ENCODE measurements at places on chromosomes 5 and 9.

GRCh38 chr5:56910210-56910965 is 992 bp downstream of the SETD9 start:
- no peak for DNase-seq

DNA sequence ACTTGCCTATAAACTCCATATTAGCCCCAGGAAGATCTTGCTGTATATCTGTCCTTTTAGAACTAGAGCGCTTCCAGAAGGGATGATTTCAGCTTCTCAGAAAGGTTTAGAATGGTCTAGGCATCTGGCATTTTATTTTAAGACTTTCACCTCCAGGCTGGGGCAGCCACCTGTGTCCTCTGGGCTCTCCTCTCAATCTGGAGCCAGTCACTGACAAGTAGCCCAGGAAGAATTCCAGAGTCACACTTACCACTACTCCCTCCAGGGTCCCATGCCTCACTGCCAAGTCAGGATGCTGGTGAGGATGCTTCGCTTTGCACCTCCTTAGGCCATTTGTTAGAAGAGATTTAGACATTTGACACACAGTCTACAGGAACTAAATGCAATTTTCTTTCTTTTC is 20.8 kb downstream of the B4GALT1 start:
- no peak for DNase-seq

- DNase-seq, result no peak
These were observed 395.2 kb upstream of the ZNF462 start for GRCh38 chr9:106467865-106468164.

DNA sequence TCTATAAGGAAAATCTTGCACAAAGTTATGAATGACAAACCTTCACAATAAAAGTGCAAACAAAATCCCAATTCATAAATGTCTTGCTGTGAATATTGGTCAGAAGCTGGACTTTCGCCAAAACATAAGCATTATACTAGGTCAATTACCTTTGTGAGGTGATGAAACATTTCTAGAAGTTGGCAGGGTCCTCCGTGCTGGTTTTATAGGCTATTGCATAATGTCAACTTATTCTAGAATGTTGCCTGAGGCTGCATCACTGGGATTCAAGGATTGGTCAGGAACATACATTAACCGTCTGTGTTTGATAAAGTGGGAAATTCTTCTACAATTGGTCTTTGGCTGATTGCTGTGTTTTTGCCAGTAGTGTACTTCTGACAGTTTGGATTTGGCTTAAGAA is 49.8 kb upstream of the PALM2AKAP2 start:
- DNase-seq, result no peak

- no peak for DNase-seq
These were observed at the start of gene F2RL2 for GRCh38 chr5:76622973-76623596. TSS of gene F2RL2 (minus strand) at chr5:76623403. CDS start at chr5:76623230, 173 bp downstream.

DNA sequence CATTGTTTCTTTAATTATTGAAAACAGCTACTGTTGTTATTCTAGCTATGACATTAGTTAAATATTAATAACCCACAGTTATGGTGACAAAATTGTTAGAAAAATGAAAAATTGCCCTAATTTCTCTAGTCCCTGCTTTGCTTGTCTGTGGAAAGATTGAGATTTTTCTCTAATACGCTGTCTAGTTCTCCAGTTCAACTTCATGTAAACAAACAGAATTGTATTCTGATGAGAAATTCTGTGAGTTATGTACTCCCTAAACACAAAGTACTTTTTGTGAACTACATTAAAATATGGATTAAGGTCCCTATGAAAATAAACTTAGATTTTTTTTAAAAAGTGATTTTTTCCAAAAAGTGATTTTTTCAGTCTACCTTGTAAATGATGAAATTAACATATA is 8.7 kb downstream of the SLF1 start:
- DNase-seq, result no peak

GRCh38 chr5:95904827-95905226 is 56.8 kb downstream of the ELL2 start:
- no peak for DNase-seq

- DNase-seq, result no peak
These were observed 33.7 kb downstream of the MCTP1 start for GRCh38 chr5:95251185-95251584.

- no peak for DNase-seq
These were observed 2.0 kb upstream of the ARHGEF28 start for GRCh38 chr5:73623901-73624404.

- DNase-seq, result no peak
These were observed 61.4 kb downstream of the SLC44A1 start for GRCh38 chr9:105305856-105306255.

DNA sequence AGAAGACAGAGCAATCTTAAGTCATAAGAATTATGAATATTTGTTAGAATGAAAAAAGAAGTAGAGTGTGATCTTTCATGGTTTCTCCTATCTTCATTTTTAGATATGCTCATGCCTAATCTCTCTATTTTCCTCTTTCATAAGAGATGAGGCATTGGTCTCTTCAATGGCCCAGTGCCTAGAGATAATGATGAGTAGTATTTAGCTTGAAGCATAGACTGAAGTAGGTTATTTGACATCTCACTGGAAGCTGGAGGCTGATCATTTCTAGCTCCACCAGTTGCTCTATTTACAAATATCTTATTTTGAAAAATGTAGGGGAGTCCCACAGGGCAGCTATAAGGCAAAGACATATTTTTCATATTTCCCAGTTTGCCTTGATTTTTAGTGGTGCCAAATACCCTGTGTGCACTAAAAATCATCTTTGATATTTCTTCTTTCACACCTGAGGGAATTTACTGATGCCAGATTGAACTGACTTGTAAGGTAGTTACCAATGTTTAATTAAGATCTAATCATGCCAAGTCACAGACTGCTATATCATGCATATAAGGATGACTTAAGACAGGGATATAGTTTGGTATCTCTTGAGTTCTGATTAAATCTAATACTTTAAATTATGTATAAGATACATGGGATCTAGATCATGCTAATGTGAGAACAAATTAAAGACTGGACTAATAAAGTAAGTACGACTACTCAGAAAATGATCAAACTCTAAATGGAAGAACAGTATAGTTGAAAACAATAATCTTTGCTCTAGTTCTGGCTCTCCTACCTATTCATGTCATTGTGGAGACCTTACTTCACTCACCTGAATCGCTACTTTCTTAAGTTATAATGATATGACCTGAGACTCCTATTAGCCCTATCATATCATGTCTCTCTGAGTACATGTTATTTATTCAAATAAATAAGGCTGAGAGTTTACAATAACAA is 108.2 kb upstream of the IFNE start:
- no peak for DNase-seq

- no peak for DNase-seq
These were observed 343.2 kb downstream of the DMAC1 start for GRCh38 chr9:7456377-7456776.

DNA sequence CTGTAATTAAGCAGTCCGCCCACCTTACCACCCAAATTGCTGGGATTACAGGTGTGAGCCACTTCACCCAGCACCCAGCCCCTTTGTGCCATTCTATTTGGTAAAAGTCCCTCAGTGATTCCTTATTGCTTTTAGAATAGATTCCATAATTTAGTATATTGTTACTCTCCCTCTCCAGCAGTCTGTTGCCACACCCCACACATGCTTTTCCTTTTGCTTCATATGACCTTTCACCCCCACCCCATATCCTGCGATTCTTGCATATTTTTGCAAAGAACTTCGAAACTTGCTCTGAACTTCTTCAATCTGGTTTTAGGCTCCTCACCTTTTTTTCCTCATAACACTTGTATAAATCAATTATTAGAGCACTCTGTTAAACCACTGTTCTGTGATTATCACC is 100.2 kb downstream of the MTREX start:
- no peak for DNase-seq

GRCh38 chr9:132090771-132091170 is 11.1 kb upstream of the MED27 start:
- DNase-seq, result no peak

GRCh38 chr9:27382975-27383374 is 86.0 kb upstream of the EQTN start:
- no peak for DNase-seq

DNA sequence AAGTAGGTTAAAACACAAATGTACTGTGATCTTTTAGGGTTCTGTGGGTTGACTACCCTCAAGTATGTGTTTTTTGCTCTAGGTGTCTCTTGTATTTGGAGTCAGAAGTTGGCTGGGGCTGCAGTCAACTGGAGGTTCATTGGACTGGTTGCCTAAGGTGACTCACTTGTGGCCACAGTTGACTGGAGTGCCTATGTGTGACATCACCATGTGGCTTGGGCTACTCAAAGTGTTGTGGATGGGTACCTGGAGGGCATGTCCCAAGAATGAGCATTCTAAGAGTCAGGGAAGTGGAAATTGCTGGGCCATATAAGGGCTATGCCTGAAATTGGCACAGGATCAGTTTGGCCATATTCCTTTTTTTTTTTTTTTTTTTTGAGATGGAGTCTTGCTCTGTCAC is 27.4 kb downstream of the SNX30 start:
- no peak for DNase-seq
